CD4-positive, alpha-beta T cell treated with Interleukin-12 subunit alpha and Interleukin-12 subunit beta, for 1 hour (primary cell): ENCODE measurements at places on chromosomes 2 and 18.
A peak's percentile ranks its signal among the peaks of the same experiment; 100 is the strongest.

GRCh38 chr2:53181759-53182158 is 585.8 kb upstream of the CHAC2 start:
- peak; percentile 1 for DNase-seq

DNA sequence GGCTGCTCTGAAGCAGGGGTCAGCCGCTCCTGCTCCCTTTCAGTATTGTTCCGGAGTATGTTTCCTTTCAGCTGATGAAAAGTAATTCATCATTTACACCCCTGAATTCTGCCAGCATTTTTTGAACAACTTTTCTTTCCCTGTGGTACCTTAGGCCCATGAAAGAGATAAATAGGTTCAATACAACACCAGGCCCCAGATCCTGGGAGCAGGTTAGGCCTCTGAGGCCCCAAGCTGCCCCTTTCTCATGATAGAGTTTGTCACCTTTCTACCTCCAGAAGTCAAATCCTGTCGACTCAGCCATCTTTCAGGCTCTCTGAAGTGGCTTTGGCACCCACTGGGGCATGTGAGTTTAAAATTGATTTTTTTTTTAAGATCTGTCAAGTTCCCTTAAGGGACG is 1415.1 kb upstream of the ZEB2 start:
- no peak for DNase-seq

DNA sequence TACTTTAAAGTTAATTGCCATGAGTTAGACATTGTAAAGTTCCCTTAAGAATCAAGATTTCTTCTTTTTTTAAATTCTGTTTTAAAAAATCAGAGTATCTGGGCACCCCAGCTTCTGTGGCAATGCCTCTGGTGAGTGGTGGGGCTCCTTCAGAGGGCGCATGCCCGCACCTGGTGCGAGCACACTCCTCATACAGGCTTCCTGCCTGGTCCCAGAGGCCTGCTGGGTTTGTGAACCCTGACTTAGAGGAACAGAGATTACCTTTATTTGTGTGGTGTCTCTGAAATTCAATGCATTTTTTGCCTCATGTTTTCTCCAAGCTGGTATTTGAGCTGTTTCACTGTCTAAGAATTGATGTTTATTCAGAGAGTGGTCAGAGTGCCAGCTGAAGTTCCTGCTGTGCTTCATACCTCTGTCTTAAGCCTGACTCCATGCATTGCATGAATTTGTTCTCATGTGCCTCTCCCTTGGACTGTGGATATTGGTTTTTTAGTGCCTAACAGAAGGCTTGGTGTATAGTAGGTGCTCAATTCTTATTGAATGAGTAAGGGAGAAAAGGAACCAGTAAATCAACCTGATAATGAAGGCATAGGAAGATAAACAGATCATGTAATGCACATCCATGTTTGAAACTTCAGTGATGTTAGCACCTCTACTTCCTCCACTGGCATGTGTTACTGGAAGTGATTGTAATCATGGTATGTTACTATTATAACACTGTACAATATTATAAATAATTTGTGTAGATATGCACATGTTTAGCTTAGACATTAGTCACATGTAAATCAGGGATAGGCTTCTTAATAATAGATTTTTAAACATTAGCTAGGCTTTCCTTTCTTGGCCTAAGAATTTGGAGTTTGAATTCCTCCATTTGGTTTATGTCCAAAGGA is 29.0 kb downstream of the PHLPP1 start:
- no peak for DNase-seq

DNA sequence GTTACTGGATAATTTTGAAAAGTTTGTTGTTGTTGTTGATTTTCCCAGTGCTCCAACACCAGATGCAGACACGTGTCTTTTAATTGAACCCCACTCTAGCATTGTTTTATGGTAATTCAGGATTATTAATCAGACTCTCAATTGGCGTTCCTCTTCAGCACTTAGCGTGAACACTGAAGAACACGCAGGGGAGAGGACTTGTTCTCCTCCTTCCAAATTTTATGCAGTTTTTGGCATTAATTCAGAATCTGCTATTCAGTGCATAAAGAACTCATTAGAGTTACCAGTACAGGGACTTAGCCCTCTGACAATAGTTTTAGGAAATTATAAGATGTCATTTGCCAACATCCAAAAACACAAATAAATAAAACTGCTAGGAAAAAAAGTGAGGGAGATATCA is 75.5 kb downstream of the SNTG2 start:
- no peak for DNase-seq

GRCh38 chr18:27223526-27224291 is 38.6 kb upstream of the CHST9 start:
- DNase-seq, result no peak

DNA sequence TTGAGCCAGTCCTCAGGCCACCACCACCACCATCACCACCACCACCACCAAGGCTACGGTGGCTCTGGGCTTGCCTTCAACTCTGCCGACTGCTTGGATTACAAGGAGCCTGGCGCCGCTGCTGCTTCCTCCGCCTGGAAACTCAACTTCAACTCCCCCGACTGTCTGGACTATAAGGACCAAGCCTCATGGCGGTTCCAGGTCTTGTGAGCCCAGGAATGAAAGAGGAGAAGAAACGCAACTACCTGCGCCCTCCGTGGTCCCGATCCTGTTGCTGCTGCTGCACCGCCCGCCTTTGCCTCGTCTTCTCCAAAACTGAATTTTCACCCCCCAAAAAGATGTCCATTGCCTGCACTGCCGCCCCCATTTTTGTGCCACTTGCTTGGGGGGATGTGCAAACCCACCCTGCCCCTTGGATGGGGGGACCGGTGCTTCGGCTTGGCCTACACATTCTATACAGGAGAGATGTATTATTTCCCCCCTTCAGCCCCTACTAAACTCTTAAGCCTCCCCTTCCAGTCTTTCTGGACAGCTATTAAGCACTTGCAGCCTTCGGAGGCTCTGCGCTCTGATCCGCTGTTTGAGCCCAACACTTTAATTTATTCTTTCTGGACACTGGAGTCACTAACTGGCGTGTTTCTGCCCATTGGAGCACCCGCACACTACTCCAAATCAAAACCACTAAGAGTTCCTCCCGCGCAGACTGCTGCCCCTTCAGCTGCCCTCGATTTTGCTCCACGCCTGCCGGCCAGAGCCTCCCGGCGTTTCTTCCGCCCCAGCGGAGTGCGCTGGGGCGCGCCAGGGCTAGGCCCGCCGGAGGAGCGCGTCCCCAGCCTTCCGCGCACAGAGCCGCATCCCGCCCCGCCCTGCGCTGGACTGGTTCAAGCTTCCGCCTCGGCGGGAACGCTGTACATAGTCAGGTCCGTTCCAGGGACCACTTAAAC is 5.7 kb downstream of the OTX1 start:
- no peak for DNase-seq

DNA sequence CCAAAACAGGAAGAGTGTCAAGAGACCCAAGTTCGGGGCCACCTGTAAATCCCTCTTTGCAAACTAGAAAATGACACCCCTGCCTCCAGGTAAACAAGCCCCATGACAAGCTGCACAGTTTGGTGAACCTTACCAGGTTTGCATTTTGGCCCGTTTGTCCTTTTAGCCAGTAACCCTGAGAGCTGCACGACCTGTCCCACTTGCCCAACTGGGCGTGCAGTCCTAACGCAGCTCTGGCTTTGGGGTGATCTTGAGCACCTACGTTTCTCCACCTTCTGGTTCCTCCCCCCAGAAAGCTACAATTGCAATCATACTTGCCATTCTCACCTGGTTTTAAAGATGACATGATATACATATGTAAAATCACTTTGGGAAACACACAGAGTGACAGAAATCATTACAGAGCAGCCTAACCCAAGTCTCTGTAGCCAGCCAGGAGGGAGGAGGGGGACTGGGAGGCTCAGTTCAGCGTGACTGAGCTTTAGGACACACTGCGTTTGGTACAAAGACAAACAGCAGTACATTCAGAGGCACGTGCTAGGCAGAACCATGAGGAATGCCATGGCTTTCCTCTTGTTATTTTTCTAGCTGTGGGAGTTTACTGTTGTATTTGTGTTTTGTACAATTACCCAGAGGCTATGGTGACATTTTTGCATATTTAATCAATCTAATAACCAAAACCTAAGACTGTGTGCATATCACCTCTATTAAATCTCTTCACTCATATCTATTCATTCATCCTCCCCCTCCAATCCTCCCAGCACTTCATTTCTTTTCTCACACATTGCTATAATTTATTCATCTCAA is 304.0 kb downstream of the IRS1 start:
- no peak for DNase-seq

DNA sequence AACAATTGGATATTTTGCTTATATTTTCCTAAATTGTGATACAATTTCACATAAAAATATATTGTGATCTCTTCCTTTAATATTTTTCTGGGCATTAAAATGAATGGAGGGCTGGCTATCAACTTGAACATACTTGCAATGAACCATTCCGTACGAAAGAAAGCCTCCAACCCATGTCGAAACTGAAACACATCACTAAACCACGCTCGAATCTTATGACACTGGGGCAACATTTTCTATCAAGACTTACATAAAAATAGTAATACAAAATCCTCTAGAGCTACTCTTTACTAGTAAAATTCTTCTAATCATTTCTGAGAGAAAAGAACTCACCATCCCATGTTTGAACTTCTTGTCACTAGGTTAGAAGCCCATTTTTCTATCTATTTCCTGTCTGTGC is 132.8 kb upstream of the DOK6 start:
- no peak for DNase-seq

DNA sequence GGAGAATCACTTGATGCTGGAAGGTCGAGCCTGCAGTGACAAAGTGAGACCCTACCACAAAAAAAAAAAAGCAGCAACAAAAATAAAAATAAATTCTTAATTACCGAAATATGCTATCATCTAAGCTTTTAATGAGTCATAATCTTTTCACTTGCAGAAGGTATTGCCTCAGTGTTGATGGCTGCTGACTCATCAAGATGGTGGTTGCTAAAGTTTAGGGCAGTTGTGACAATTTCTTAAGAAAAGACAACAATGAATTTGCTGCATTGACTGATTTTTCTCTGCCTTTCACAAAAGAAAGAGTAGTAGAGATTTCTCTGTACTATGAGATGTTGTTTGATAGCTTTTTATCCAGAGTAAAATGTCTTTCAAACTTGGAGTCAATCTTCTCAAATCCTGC is 1809.0 kb downstream of the SUCLG1 start:
- DNase-seq, result no peak

DNA sequence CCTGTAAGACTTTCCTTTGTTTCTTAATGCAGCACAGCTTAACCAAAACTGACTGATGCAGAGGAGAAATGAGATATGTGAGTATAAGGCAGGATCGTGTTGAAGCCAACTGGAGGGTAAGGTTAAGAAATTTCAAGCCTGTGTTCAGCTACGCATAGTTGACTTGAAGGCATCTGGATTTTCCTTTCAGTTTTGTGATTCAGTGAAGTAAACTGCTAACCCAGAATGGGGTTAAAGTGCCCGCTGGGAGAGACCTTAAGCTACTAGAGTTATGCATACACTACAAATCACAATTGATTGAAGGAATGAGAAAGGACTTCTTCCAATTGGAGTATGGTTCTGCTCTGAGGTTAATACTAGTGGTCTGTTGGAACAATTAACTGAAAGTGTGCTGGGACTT is 22.6 kb downstream of the THSD7B start:
- DNase-seq, result no peak

GRCh38 chr18:76445741-76446232 is 49.3 kb downstream of the ZNF516 start:
- no peak for DNase-seq

- DNase-seq, result no peak
Measured at GRCh38 chr18:23154823-23155500, 19.7 kb downstream of the CABLES1 start.

DNA sequence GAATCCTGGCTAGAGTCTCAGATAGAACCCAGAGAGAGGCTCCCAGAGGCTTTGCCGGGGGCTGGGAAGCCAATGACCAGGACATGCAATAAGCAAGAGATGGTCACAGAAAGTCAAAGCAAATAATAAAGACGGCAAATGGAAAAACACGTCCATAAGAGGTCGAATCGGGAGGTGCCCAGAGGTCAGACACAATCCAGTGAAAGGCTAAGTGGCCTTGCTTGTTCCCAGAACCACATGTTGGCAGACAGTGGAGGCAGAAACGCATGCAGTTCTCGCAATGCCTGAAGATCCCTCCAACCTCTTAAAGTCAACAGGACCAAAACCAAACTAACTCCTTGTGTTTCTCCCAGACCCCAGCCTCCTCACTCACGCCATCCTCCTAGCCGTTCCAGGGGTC is 3.0 kb downstream of the CYB5A start:
- DNase-seq, result no peak

GRCh38 chr2:9097892-9098291 is 94.4 kb upstream of the MBOAT2 start:
- no peak for DNase-seq

DNA sequence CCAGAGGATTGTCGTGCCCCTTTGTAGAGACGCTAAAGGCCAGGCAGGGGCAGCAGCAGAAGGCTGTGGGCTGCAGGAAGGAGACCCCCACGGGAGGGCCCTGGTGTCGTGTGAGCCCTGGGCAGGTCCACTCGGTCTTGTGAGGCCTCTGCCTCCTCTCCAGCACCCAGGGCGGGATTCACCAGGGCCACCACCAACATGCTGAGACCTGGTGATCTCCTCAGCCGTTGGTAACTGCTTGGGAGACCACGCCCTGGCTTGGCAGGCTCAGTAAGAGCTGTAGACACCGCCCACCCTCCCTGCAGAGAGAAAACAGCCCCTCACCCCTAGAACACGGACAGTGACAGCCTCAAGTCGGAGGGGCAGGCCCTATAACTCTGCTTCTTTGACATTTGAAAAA is 21.1 kb downstream of the MBP start:
- DNase-seq, result no peak

GRCh38 chr2:224479826-224480225 is 77.9 kb upstream of the FAM124B start:
- DNase-seq, result no peak

- no peak for DNase-seq
Measured at GRCh38 chr2:43117521-43118143, 108.8 kb downstream of the ZFP36L2 start.

DNA sequence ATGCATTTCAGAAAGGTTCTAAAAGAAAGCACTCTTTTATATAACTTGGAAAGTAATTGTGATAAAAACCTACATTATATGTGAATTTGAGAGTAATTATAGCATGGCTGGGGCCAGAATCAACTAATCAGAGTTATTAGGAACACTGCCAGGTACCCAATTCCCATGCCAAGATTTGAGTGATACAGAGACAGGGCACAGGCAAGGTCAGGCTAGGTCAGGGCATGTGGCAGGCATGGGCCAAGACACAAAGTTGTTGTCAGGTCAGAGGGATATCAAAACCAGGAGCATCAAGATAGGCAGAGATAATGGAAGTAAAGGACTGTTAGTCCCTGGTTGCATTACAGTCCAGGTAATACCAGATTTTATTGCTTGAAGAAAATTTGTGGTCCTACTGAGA is 87.4 kb downstream of the MYO3B start:
- DNase-seq, result no peak
